ENCODE measurements at places on chromosomes 12 and 14. TPM values are rescaled to one million over a fixed set of nuclear protein-coding genes. Genes with fewer than 3 reads are reported as not detected.

DNA sequence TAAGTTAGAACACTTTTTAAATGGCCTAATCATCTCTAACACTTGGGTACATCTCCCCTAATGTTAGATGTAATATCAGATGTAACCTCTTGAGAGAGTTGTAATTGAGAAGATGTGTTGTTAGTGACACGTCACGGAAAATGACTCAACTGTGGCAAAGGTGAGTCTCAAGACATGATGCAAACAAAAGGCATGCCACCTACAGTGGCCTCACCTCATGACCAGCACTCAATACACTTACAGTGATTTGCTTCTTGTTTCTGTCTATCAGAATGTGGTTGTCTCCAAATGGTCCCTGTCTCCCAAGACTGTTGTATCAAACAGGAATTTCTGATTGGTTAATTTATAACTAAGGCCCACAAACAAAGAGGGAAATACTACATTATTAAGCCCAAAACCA is 91.2 kb downstream of the SLC25A21 start:
- no peak overlapping the region for H3K27ac ChIP-seq
- no peak for DNase-seq
- no peak overlapping the region for H3K4me3 ChIP-seq
- no peaks in the 10 kb centered on the region for H3K36me3 ChIP-seq
- H3K4me1 ChIP-seq = peaks cover 9% of the 10 kb centered on the region

DNA sequence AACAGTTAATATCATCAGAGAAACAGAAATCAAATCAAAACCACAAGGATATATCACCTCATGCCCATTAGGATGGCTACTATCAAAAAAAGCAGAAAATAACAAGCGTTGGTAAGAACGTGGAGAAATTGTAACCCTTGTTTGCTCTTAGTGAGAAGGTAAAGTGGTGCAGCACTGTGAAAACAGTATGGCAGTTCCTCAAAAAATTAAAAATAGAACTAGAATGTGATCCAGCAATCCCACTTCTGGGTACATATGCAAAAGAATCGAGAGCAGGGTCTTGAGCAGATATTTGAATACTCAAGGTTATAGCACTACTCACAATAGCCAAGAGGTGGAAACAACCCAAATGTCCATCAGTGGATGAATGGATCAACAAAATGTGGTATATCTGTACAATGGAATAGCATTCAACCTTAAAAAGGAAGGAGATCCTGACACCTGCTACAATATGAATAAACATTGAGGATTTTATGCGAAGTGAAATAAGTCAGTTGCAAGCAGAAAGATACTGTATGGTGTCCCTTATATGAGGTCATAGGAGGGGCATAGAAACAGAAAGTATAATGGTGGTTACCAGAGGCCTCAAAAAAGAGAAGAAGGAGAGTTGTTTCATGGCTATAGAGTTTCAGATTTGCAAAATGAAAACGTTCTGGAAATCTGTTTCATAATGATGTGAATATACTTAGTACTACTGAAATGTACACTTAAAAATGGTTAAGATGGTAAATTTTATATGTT is 131.0 kb upstream of the EEA1 start:
- H3K4me1 ChIP-seq = peaks cover 1% of the 10 kb centered on the region
- H3K27ac ChIP-seq = no peak overlapping the region
- H3K36me3 ChIP-seq = no peaks in the 10 kb centered on the region
- DNase-seq = no peak
- peaks cover 9% of the 10 kb centered on the region for H3K27me3 ChIP-seq

DNA sequence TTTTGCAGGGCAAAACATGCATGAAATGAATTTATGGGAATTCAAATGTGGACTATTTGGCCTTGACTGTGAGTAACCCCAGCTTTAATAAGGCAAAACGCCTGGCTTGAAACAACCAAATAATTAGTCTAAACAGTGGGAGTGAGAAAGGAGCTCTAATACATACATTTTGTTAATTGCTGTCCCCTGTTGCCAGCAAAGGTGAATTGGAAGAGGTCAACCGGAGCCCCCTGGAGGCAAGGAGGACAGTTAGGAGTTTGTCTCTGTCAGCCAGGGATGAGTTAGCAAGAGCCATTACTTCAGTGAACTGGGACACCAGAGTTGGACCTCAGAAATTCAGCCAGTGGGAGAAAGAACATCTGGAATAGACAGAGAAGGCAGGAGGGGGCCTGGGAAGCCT is 17.4 kb downstream of the KRT76 start:
- no peak overlapping the region for H3K4me3 ChIP-seq
- DNase-seq = no peak
- H3K36me3 ChIP-seq = no peaks in the 10 kb centered on the region
- H3K27me3 ChIP-seq = peaks cover 25% of the 10 kb centered on the region

DNA sequence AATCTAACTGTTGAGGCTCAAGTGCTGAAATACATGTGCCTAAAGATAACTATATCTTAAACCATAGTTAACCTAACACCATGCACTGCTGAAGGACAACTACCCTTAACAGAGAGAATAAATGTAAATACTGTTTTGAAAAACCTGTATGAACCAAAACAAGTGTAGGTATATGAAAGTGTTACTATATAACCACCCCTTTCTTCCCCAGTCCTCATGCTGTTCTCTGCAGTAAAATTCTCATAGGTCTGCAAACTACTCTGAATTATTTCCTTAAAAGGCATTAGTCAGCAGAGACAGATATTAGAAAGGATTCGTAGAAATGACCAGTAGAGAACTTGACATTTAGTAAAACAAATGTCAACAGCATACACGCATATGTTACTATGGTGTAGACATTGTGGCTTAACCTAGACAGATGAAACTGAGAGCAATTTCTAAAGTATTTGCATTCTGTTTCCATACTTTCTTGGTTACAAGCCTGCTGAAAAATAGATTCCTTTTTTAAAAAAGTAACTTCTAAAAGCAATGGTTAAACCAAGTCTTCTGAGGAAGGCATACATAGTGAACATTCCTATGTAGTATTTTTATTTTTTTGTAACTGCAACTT is 13.9 kb downstream of the CSRP2 start:
- peaks cover 31% of the 10 kb centered on the region for H3K36me3 ChIP-seq
- peaks cover 16% of the 10 kb centered on the region for H3K4me1 ChIP-seq
- H3K27ac ChIP-seq = no peak overlapping the region
- no peak overlapping the region for H3K4me3 ChIP-seq
- H3K27me3 ChIP-seq = no peaks in the 10 kb centered on the region

DNA sequence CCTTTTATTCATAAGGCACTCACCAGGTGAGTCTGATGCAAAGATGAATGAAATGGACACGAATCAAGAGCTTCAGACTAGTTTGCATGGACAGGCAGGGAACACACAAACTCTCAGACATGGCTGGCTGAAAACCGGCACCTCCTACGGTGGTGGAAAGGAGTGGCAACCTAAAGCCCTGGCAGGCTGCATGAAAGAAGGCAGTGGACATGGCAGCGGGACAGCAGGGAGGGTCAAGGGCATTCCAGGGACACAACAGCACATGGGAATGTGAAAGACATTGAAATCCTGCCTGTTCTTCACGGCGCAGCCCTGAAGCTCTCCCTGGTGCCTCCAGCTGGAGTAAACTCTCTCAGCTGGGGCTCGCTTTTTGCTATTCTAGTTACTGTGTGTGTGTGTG is 16.6 kb upstream of the LRTM2 start:
- H3K4me3 ChIP-seq = no peak overlapping the region
- no peak for DNase-seq
- no peaks in the 10 kb centered on the region for H3K36me3 ChIP-seq
- peaks cover 3% of the 10 kb centered on the region for H3K27me3 ChIP-seq
- H3K4me1 ChIP-seq = no peaks in the 10 kb centered on the region

Gene MSI1
- total RNA-seq = 127 TPM

GRCh38 chr12:53791735-53792326 is 40.1 kb upstream of the CISTR start:
- DNase-seq = no peak
- H3K27me3 ChIP-seq = peaks cover 36% of the 10 kb centered on the region
- H3K36me3 ChIP-seq = no peaks in the 10 kb centered on the region
- H3K4me1 ChIP-seq = no peaks in the 10 kb centered on the region

DNA sequence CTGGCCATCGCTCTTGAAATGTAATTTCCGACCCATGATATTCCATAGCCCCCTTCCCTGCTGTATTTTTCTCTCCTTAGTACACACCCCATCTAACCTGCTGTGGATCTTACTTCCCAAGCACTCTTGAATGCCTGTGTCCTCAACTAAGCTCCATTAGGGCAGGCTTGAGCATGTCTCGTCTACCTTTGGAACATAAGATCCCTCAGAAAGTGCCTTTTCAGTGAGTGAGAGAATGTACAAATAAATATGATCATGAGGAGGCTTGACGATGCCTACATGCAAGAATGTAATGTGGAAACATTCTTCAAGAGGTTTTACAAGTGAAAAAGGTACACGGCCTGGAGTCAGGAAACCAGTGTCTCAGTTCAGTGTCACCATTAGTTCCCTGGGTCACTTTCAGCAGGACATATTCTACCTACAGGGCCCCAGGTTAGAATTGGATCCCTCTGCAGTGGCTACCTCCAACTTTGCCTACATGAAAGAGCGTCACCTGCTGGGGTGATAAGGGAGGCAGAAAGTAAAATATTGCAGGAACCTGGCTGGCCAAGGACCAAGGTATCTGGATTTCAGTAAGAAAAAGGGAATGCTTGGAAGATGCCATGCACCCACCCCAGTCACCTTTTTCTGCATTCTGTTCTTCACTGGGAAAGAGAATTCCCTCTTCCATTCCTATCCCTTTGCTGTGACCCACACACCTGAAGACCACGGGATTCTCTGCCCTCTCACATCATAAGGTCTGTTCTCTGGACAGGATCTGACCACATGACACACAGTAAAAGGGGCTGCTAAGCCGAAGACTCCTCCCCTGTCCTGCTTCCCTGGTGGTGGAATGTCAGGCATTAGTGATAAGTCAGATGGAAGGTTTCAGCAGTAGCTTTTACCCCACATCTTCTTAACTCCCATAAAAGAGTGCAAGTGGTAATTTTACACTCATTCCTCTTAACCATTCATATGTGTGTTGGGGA is 24.6 kb upstream of the SERPINA1 start:
- peak overlapping the region; percentile 12 for H3K27ac ChIP-seq
- H3K4me1 ChIP-seq = peaks cover 10% of the 10 kb centered on the region
- no peaks in the 10 kb centered on the region for H3K27me3 ChIP-seq
- peaks cover 5% of the 10 kb centered on the region for H3K36me3 ChIP-seq

Gene DBX2
- total RNA-seq = not detected

GRCh38 chr12:100043631-100044030 is 58.9 kb upstream of the ANKS1B start:
- no peak overlapping the region for H3K4me3 ChIP-seq
- H3K27me3 ChIP-seq = no peaks in the 10 kb centered on the region
- H3K4me1 ChIP-seq = peaks cover 8% of the 10 kb centered on the region
- H3K36me3 ChIP-seq = peaks cover 44% of the 10 kb centered on the region

DNA sequence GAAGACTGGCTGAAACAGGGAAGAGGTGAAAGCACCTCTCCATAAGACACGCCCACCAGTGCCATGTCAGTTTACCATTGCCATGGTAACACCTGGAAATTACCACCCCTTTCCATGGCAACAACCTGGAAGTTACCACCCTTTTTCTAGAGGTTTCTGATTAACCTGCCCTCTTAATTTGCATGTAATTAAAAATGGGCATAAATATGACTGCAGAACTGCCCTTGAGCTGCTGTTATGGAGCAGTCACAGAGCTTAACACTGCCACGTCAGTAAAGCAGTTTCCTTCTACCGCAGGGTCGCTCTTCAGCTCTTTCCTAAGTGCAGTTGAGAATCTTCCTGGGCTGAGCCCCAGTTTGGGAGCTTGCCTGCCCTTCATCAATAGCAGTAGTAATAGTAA is 55.2 kb downstream of the RASSF3 start:
- DNase-seq = no peak
- H3K27ac ChIP-seq = peak overlapping the region; percentile 91
- H3K4me1 ChIP-seq = peaks cover 63% of the 10 kb centered on the region
- H3K4me3 ChIP-seq = no peak overlapping the region
- no peaks in the 10 kb centered on the region for H3K36me3 ChIP-seq

Gene NANOG
- 0.64 TPM for total RNA-seq

Gene NFYB
- total RNA-seq = 35.2 TPM

GRCh38 chr12:124655048-124655697 is 87.8 kb upstream of the NCOR2 start:
- DNase-seq = no peak
- H3K27me3 ChIP-seq = peaks cover 38% of the 10 kb centered on the region
- no peak overlapping the region for H3K27ac ChIP-seq
- H3K4me1 ChIP-seq = peaks cover 8% of the 10 kb centered on the region

- H3K27me3 ChIP-seq = no peaks in the 10 kb centered on the region
- peaks cover 3% of the 10 kb centered on the region for H3K4me1 ChIP-seq
- no peak overlapping the region for H3K4me3 ChIP-seq
- H3K36me3 ChIP-seq = no peaks in the 10 kb centered on the region
These were observed 273.9 kb upstream of the MIS18BP1 start for GRCh38 chr14:45526715-45527549.

Gene RD3L
- total RNA-seq = not detected

DNA sequence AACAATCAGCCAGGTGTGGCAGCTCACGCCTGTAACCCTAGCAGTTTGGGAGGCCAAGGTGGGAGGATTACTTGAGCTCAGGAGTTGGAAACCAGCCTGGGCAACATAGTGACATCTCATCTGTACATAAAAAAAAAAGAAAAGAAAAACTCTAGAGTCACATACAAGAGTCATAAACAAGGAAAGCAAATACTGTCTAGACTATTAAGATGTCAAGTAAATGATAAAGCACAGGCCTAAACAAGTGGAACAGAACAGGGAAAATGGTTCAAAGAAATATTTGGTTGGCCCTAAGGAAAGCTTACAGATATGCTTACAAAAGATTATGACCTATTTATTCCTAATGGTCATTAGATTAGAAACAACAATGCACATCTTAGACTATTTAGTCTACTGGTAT is 12.3 kb downstream of the CDK17 start:
- H3K36me3 ChIP-seq = peaks cover 14% of the 10 kb centered on the region
- no peak overlapping the region for H3K27ac ChIP-seq
- H3K4me1 ChIP-seq = peaks cover 3% of the 10 kb centered on the region

DNA sequence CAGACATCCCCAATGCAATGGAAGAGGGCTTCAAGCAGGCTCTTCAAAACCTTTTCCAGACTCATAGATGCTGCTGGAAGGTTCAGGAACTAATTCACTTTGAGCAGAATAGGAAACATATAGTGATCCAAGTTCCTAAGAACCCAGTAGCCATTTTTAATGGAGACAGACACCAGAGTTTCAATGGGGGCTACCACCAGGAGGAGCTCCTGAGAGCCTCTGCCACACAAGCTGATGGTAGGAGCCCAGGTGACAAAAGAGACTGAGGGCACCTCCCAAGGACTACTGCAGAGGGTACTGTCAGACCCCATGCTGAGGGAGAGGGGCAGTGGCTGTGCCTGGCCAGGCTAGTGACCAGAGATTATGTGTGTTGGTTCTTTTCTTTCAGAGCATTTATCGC is 45.9 kb downstream of the IFNG start:
- H3K27ac ChIP-seq = no peak overlapping the region
- H3K4me3 ChIP-seq = no peak overlapping the region
- no peaks in the 10 kb centered on the region for H3K36me3 ChIP-seq
- H3K4me1 ChIP-seq = no peaks in the 10 kb centered on the region

Gene FAM216A
- 5.3 TPM for total RNA-seq

Gene NKX2-1
- not detected for total RNA-seq

DNA sequence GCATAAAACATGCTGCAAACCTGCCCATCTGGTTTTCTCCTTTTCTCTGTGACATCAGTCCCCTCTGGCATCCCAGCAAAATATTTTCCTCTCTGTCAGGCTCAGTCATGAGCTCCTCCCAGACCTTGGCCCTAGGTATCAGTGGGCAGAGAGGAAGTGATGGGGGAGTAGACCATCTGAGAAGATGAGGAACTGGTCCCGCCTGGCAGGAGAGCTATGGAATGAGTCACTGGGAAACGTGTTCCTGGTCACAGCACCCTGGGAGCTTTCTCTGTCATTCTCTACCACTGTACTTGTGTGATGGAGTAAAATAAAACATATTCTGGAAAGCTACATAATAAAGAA is 5.0 kb upstream of the SRSF9 start:
- no peak overlapping the region for H3K4me3 ChIP-seq
- peaks cover 3% of the 10 kb centered on the region for H3K36me3 ChIP-seq

All from progenitor cell of endocrine pancreas (in vitro differentiated cells).